SHP77 treated with DMSO at 0.1 percent for 48 hours (cell line): ENCODE measurements at places on chromosomes 4 and X.

- DNase-seq: no peak
Observed at GRCh38 chrX:40100141-40100536, 2.4 kb upstream of the BCOR start.

- DNase-seq: no peak
Observed at GRCh38 chr4:123116412-123116811, 194.0 kb upstream of the NUDT6 start.

- no peak for DNase-seq
Observed at GRCh38 chr4:2042204-2042946, 16.8 kb upstream of the NAT8L start.

- no peak for DNase-seq
Observed at GRCh38 chr4:40573593-40574311, 55.9 kb downstream of the RBM47 start.

- no peak for DNase-seq
Observed at GRCh38 chrX:26254436-26254835, 38.5 kb downstream of the MAGEB5 start.

- DNase-seq: no peak
Observed at GRCh38 chrX:52082578-52082977, 13.6 kb upstream of the MAGED4B start.

- no peak for DNase-seq
Observed at GRCh38 chr4:79535516-79535915, 127.5 kb upstream of the GK2 start.

- no peak for DNase-seq
Observed at GRCh38 chr4:140679576-140679975, 76.6 kb downstream of the TBC1D9 start.

- no peak for DNase-seq
Observed at GRCh38 chr4:29320947-29321620, 1399.1 kb upstream of the PCDH7 start.

DNA sequence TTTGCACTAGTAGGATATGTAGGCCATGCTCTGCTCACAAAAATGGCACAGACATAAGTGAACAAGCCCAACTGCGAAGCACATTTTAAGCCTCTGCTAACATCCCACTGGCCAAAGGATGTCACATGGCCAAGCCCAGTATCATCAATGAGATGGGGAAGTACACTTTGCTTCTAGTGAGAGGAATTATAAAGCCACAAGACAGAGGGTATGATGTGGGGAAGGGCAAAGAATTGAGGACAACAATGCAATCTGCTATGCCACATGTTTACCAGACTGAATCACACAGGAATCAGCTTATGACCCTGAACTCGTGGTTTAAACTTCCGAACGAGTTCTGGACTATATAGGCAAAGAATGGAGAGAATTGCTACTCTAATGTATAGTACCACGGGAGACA, 39.1 kb downstream of the SUPT20HL1 start:
- no peak for DNase-seq

DNA sequence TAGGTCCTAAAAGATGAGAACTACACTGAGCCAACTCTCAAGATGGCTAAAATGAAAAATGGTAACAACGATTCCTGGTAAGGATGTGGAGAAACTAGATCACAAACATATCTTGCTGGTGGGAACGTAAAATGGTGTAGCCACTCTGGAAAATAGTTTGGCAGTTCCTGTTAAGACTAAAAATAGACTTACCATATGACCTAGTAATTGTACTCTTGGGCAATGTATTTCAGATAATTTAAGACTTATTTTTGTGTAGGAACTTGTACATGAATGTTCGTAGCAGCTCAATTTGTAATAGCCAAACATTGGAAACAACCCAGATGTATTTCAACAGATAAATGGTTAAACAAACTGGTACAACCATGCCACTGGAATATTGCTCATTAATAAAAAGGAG, 106.2 kb downstream of the HDAC8 start:
- no peak for DNase-seq
